CD14-positive monocyte (primary cell): ENCODE measurements at places on chromosomes 12 and 14. TPM values are rescaled to one million over a fixed set of nuclear protein-coding genes. Genes with fewer than 3 reads are reported as not detected.

Gene TRIM9
- not detected for polyA plus RNA-seq

Gene RAN
- polyA plus RNA-seq: 366 TPM

Gene MRPL42
- polyA plus RNA-seq: 62.8 TPM

Gene TC2N
- 0.24 TPM for polyA plus RNA-seq

Gene EMP1
- 5.1 and 6.3 TPM in 2 replicates for polyA plus RNA-seq

Gene TMEM19
- polyA plus RNA-seq: 39.7 TPM

Gene RAB5B
- 48.5 TPM for polyA plus RNA-seq

Gene ZNF891
- 0.18 TPM for polyA plus RNA-seq

Gene SERPINA1
- polyA plus RNA-seq: 2,042 TPM
